ENCODE measurements at places on chromosomes 2 and 18. TPM values are rescaled to one million over a fixed set of nuclear protein-coding genes. Genes with fewer than 3 reads are reported as not detected.
A peak's percentile ranks its signal among the peaks of the same experiment; 100 is the strongest.

DNA sequence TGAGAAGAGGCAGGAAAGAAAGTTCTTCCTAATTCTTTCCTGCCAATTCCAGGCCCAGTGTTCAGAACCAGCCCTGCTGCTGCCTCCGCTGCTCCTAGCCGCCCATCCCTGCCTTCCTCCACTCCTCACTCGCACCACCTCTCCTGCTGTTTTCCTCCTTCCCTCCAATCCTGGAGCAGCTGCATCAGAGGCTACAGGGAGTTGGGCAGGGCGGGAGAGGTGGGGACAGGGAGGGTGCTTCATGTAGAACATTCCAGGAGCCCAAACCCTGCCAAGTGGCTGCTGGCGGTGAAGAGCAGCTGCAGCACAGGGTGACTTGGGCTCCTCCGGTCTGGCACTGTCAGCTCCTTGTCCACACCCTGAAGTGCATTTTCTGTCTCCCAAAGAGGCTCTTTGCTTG is 176.3 kb downstream of the TNS1 start:
- H3K27ac ChIP-seq = peak overlapping the region; percentile 65
- no peak overlapping the region for H3K4me3 ChIP-seq
- H3K4me1 ChIP-seq = peaks cover 15% of the 10 kb centered on the region
- no peak for DNase-seq
- peaks cover 86% of the 10 kb centered on the region for H3K36me3 ChIP-seq

DNA sequence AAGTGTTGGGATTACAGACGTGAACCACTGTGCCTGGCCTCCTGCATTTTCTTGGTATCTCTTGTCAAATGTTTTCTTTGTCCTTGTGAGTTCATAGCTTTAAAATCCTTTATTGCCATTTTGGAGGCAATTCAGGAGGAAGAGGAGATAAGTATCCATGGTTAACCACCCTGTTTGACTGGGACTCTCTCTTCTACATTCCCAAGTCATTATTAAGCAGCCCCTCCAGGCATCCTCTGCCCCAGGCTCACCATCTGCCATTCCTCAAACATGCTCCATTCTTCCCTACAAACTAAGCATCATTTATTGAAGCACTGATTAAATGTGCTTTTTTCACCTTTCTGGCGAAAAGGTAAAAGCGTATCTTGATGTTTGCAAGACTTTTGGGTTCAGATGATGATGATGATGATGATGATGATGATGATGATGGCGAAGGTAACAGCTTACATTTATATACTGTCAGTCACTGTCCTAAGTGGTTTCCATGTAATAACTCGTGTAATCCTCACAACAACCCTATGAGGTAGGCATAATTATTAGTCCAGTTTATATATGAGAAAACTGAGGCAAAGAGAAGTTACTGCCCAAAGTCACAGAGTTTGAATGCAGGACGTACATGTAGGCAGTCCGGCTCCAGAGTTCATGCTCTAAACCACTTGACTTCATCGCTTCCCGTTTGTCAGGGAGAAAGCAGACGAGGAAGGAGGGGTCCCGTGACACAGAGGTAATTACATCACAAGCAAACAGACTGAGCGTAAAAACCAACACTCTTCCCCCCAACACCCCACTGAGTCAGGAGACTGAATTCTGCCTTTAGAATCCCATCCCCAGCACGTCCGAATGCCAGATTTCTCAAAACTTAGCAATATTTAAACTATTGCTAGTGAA is 69.7 kb upstream of the ACKR3 start:
- H3K4me3 ChIP-seq = no peak overlapping the region
- H3K27me3 ChIP-seq = no peaks in the 10 kb centered on the region
- no peak overlapping the region for H3K27ac ChIP-seq
- H3K36me3 ChIP-seq = no peaks in the 10 kb centered on the region
- no peaks in the 10 kb centered on the region for H3K4me1 ChIP-seq

- H3K27ac ChIP-seq = no peak overlapping the region
- H3K36me3 ChIP-seq = no peaks in the 10 kb centered on the region
These were observed 84.6 kb downstream of the TMEM163 start for GRCh38 chr2:134634054-134634753.

DNA sequence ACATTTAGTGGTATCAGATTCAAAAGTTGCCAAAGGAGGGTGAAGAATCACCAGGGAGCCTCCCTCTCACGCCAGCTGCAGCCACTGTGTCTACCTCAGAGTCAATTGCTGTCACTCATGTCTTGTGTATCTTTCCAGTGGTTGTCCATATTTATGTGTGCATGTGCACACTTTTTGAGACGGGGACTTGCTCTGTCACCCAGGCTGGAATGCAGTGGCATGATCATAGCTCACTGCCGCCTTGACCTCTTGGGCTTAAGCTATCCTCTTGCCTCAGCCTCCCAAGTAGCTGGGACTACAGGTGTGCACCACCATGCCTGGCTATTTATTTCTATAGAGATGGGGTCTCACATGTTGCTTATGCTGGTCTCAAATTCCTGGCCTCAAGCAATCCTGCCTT is 4.0 kb downstream of the MOCOS start:
- no peaks in the 10 kb centered on the region for H3K36me3 ChIP-seq
- DNase-seq = peak; percentile 51
- no peaks in the 10 kb centered on the region for H3K4me1 ChIP-seq
- H3K4me3 ChIP-seq = no peak overlapping the region
- no peaks in the 10 kb centered on the region for H3K27me3 ChIP-seq

DNA sequence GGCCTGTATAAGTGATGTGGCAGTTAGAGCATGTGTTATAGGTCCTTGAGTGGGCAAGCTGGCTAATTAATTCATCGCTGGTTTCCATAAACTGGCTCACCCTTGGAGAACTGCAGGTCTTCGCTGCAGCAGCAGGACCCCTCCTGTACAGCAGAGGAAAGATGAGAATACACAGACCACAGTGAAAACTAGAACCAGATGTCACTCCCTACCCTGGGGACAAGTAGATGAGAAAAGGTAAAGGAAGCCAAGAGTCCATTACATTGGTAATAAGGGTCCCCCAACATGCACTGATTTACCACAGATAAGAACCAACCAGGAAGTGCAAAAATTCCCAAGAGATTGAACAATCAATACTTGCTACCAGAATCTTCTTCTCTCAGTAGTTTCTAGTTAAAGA is 415.6 kb upstream of the LYPD1 start:
- H3K4me3 ChIP-seq = no peak overlapping the region
- no peaks in the 10 kb centered on the region for H3K36me3 ChIP-seq
- no peak for DNase-seq
- no peak overlapping the region for H3K27ac ChIP-seq

- no peaks in the 10 kb centered on the region for H3K4me1 ChIP-seq
- H3K36me3 ChIP-seq = no peaks in the 10 kb centered on the region
These were observed at the start of gene SCN1A for GRCh38 chr2:166127217-166128155. TSS of gene SCN1A (minus strand) at chr2:166128020. CDS start at chr2:166073621, 54,399 bp downstream.

DNA sequence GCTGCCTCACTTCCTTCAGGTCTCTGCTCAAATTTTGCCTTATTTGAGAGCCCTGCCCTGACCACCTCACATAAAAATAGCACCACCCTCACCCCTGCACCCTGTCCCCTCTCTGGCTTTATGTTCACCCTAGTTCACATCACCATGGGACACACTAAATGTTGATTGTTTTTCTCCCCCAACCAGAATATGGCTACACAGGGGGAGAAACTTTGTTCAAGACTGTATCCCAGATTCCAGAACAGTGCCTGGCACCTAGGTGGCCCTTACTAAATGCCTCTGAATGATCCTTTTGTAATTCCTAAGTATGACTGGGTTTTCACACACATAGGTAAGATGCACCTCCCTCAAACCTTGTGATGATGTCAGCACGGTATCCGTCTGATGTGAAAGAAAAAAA is 28.4 kb upstream of the CATIP start:
- peaks cover 97% of the 10 kb centered on the region for H3K4me1 ChIP-seq
- no peaks in the 10 kb centered on the region for H3K27me3 ChIP-seq
- no peak overlapping the region for H3K4me3 ChIP-seq
- no peak for DNase-seq

Gene LIPG
- not detected for total RNA-seq
